ENCODE measurements at places on chromosomes 2 and 18.

GRCh38 chr18:76674596-76674995 lies 147.8 kb upstream of the ZNF236 start:
- DNase-seq: no peak

DNA sequence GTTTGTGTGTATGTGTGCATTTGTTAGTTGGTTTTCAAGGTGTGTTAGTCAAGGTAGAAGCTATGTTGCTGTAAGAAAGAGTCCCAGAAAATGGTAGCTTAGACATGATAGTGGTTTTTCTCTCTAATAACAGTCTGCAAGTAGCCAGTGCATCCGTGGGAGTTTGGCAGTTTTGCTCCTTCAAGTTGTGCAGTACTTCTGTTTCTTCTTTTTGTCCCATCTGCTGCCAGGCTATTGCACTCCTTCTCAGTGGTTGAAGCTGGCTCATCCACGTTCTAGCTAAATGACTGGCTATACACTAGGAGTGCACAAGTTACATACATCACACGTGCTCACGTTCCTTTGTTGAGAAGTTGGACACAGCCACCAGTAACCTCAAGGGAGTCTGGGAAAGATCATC lies 134.7 kb downstream of the ASXL3 start:
- no peak for DNase-seq

DNA sequence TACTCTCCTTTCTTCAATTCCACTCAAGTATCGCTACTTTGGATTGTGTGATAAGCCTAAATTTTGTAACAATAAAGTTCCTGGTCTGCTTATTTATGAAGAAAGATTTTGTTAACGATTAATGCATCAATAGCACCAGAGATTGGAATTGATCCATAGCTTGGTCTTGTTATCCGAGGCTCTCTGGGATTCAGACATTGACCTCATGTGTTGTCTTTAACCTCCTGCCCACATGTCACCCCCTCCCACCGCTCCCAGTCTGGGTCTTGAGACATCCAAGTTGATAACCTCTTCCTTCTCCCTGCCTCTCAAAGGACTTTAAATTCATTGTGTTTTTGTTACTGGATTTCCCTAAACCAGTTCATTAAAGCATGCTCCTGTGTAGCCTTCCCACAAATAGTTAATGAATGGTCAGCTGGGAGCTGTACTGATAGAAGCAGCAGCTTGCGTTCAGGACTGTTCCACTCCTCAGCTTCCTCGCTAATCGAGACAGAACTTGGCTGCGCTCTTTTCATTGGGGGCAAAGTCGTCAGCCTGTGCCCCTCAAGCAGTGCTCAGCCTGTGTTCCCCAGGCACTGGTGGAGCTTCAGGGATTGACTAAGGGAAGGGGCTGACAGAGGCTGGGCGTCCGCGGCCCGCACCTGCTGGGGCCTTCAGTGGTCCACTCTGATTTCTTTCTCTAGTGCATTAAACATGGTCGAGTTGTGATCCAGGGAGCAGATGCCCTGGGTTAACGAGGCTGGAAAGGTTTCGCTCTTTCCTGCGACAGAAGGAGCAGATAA lies 18.9 kb downstream of the ASB1 start:
- DNase-seq: no peak

- no peak for DNase-seq
Observed at GRCh38 chr2:226742347-226742746, 57.3 kb downstream of the IRS1 start.

- no peak for DNase-seq
Observed at GRCh38 chr2:189849550-189849949, 65.3 kb downstream of the PMS1 start.

GRCh38 chr2:52264488-52264887 lies 1232.6 kb upstream of the NRXN1 start:
- no peak for DNase-seq

DNA sequence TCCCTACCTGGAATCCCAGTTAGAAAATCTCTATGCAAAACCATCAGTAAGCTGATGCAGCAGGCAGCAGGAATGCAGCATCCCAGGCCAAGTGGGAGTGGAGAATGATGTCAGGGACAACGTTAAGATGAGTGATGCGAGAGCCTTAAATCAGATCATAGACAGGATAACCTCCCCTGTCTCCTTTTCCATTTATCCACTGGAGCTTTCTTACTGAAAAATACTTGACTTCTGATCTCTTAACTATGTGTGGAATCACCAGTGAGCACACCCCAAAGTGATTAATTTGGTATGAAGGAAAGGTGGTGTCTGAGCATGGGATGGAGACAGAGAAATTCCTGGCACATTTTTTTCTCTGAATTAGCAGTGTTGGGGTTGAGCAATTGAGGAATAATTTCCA lies 98.0 kb downstream of the RND3 start:
- DNase-seq: no peak

DNA sequence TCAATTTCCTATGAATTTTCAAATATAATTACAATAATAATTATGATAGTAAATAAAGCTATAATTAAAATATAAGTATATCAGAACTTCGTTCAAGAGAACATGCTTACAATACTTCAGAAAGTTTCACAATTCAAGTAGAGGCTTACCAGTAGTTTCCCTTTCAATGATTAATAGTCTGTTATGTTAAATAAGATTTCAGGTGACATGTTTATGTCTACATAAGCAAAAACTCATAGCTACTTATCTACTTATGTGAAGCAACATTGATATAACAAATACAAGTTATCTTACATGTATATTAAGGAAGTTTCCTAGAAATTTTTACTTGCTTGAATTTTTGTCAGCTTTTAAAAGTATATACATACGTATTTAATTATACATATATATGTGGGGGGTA lies 4.5 kb upstream of the COL3A1 start:
- DNase-seq: no peak

DNA sequence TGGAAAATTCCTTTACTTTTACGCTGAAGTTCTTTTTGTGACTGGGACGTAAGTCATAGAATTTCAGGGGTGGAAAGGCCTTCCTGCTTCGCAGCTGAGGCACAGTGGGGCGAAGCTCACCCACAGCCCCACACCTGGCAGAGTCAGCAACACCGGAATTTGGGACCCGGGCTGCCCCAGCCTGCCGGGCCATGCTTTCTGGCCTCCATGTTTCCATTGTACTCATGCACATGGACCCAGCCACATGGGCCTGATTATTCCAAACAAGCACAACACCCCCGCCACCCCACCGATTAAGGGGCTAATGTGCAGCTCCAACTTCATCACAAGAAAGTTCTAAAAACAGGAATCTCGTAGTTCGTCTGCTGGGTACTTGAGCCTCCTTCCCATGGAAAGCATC lies 82.5 kb downstream of the CABLES1 start:
- DNase-seq: no peak

DNA sequence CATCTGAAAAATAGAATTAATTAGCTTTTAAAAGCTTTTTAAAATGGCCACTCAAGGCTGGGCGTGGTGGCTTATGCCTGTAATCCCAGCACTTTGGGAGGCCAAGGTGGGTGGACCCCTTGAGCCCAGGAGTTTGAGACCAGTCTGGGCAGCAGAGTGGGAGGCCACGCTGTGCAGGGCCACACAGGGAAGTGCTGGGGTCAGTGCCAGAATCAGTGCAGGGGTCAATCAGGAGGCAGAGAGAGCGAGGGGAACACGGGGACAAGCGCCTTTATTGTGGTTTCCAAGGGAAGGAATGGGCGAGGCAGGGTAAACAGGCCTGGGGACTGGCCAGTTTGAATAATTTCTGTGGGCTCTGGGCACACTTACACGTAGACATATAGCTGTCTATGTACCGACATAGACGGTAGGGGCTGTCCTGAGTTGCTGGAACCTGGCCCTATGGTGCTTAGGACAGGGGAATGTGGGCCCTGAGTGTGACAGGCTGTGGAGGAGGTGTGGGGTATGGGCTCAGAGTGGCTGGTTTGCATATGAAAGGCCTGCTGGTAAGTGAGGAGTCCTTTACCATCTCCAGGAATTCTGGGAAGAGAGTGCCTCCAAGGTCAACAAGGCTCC lies 42.9 kb downstream of the DYSF start:
- no peak for DNase-seq

- no peak for DNase-seq
Observed at GRCh38 chr2:109549016-109549590, 64.7 kb downstream of the SEPTIN10 start.

- DNase-seq: no peak
Observed at GRCh38 chr2:29065068-29065811, 9.1 kb downstream of the PCARE start.

DNA sequence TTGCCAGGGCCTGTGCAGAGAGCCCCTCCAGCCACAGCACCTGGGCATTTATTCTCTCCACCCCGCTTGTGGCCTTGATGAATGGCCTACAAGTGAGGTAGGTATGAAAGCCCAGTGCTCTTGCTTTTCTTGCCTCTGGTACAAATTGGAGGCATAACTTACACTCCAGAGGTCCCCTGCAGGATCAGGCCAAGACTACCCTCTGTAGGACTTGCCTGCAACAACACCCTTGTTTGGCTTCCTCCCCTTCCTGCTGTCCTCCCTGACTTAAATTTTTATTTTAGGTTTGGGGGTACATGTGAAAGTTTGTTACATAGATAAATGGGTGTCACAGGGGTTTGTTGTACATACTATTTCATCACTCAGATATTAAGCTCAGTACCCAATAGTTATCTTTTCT lies 95.7 kb downstream of the CDC42EP3 start:
- DNase-seq: no peak

GRCh38 chr2:180776921-180777320 lies 203.5 kb upstream of the UBE2E3 start:
- no peak for DNase-seq

DNA sequence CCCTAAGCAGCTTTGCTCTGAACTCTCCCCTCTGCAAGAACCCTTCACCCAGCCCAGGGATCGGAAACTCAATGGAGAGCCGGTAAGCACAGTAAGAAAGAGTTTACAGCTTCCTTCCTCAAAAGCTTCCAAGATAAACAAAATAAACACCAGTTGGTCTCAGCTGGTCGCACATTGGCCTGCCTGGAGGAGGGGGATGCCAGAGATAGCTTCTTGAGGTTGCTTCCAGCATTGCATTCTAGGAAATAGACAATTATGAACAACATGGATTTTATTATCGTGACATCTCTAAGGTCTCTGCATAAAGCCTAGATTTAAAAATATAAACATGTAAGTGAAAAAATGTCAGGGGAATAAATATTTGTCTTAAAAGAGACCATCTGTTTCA lies 141.5 kb upstream of the PKDCC start:
- no peak for DNase-seq

Measured in aorta (tissue), 5 donors.